Activated naive CD4-positive, alpha-beta T cell treated with Interleukin-2 at 50 U/mL for 16 hours (primary cell): ENCODE measurements at places on chromosomes 6 and 20.

- no peak for DNase-seq
Measured at GRCh38 chr6:65350530-65350929, 356.5 kb downstream of the EYS start.

DNA sequence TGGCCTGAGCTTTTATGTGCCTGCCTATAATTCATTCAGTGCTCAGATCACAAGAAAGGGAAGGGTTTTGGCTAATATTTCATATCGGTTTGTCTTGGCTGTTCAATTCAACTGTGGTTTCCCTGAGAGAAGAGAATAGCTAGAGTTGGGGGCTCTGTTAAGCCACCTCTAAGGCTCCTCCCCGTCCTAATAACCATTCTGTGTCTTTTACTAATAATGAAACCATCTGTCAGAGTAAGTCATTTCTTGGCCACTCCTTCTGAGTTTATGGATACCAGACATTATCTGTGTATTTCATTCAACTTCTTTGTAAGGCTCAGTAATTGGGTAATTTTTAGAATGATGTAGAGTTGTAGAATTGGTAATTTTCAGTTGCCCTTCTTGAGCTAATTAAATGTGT is 5.2 kb downstream of the STX11 start:
- no peak for DNase-seq

GRCh38 chr20:4728120-4728760 is 6.5 kb downstream of the PRND start:
- DNase-seq = no peak

- DNase-seq = no peak
Measured at GRCh38 chr20:36216314-36217025, 19.8 kb upstream of the AAR2 start.

GRCh38 chr6:69379518-69379917 is 417.3 kb downstream of the LMBRD1 start:
- no peak for DNase-seq
